ENCODE measurements at places on chromosomes 11 and 22.
A peak's percentile ranks its signal among the peaks of the same experiment; 100 is the strongest.

- peak; percentile 32 for DNase-seq
Observed at GRCh38 chr11:63915961-63916836, 765 bp downstream of the RCOR2 start.

GRCh38 chr11:87320123-87320522 lies 282.4 kb downstream of the TMEM135 start:
- DNase-seq = no peak

GRCh38 chr11:126172596-126173038 lies 38.8 kb downstream of the RPUSD4 start:
- DNase-seq = no peak

- no peak for DNase-seq
Observed at GRCh38 chr11:102469196-102469821, 16.7 kb upstream of the TMEM123 start.

DNA sequence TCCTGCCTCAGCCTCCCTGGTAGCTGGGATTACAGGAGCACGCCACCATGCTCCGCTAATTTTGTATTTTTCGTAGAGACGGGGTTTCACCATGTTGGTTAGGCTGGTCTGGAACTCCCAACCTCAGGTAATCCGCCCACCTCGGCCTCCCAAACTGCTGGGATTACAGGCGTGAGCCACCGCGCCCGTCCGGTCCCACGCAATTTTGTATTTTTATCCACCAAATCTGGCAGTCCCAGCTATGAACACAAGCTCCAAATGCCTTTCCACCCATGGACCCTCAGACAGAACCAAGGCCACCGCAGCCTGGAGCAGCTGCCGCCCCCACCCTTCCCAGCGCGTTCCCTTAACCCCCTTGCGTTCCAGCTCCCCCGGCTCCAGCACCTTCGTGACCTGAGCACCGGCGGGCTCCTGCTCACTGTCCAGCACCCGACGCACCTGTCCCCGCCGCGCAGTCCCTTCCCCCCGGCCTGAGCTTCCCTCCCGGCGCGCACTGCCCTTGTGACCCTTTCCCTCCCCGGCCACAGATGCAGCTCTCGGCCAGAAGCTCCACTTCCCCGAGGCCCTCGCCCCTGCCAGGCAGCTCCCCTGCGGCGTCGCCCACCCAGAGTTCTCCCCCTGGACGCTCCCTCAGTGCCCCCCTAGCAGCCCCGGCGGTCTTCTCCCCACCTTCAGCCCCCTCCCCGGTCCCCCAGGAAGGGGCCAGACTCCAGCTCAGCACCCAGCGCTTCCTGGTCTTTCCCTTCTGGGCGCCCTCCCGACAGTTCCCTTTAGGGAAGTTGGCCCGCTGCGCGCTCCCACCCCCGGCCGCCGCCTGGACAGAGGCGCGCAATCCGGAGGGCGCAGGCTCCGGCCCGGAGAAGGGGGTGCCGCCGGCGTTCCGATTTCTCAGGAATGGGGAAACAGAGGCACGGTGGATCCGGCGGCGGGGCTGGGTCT lies 5.6 kb upstream of the ZBED4 start:
- no peak for DNase-seq

GRCh38 chr11:86475027-86475426 lies 100.3 kb downstream of the CCDC81 start:
- DNase-seq = no peak

DNA sequence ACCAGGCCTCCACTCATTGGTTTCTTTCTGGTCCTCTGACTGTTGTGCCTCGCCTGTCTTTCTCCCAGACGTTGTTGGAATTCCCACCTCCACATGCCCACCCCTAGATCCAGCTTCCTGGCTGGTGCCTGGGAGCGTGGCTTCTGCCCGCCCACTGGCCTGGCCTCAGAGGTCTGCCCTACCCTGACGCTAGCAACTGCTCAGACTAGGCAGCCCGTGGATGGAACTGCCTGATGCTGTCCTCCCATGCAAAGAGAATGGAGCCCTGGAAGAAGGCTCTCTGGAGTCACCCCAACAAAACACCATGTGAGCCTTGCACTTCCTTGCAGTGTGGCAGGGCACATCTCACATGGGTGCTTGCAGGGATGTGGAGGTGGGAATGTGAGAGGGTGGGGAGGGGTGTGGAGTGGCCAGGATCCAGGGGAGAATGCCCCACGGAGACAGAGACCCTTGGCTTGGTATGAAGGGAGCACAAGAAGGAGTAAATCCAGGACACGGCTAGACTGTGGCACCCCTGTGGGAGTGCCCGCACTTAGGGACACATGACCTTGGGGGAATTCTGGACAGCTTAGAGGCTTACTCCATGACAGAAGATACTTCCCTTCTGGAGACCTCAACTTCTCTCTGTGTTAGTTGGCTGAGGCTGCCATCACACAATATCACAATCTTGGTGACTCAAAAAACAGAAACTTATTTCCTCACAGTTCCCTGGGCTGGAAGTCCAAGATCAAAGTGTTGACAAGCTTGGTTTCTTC lies 22.5 kb upstream of the ADA2 start:
- DNase-seq = peak; percentile 18

DNA sequence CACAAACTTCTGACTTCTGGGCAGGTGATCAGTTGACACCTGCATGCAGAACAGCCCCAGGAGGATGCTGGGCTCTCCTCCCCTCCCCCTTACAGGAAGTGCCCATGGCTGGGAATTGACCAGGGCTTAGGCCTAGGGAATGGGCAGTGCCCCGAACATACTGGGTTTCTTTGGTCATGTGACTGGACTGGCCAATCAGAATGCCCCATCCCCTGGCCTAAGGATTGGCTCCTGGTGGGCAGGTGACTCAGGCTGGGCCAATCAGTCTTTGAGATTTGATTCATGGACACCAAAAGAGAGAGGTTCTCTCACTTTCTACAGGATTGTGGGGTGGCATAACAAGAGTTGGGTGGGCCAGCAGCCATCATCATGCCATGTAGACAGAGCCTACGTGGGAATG lies 37.1 kb downstream of the MCM5 start:
- peak; percentile 46 for DNase-seq
